Ascending aorta (tissue), 2 donors: ENCODE measurements at places on chromosomes 2 and 18. TPM values are rescaled to one million over a fixed set of nuclear protein-coding genes. Genes with fewer than 3 reads are reported as not detected.

DNA sequence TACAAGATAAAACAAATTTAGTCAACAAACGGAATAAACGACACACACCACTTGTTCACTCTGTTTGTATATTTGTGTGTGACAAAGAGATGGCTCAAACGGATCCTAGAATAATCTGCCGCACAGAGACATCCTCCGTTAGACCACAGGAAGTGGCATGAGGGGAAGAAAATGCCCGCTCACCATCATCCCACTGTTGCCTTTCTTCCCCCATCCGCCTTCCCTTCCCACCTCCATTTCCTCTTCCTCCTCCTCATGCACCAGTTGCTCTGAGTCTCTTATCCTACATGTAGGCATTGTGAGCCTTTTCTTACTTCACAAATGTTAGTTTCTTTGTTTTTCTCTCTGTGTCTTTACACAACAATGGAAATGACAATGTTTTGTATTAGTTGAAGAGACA, 228.5 kb upstream of the SMIM21 start:
- no peak for DNase-seq

- no peak for DNase-seq
These were observed 612.6 kb upstream of the CDH2 start for GRCh38 chr18:28789502-28789901.

GRCh38 chr2:190711069-190711468, 62.2 kb downstream of the NAB1 start:
- DNase-seq, result no peak

DNA sequence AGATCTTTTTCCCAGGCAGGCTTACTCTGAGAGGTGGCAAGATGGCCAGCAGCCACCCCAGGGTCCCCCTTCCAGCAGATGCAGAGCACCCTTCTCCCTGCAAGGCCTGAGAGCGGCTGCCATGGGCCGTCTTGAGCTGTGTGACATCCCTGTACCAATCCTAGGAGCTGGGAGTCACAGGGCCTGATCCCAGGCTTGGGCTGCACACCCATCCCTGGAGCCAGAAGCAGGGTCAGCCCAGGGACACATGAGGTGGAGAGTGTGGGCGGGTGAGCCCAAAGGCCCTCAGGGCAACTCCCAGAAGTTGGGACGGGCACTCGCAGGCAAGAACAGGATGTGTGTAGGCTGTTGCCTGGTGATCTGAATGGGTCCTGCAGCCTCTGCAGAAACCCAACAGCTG, 40.5 kb downstream of the CROCC2 start:
- no peak for DNase-seq

DNA sequence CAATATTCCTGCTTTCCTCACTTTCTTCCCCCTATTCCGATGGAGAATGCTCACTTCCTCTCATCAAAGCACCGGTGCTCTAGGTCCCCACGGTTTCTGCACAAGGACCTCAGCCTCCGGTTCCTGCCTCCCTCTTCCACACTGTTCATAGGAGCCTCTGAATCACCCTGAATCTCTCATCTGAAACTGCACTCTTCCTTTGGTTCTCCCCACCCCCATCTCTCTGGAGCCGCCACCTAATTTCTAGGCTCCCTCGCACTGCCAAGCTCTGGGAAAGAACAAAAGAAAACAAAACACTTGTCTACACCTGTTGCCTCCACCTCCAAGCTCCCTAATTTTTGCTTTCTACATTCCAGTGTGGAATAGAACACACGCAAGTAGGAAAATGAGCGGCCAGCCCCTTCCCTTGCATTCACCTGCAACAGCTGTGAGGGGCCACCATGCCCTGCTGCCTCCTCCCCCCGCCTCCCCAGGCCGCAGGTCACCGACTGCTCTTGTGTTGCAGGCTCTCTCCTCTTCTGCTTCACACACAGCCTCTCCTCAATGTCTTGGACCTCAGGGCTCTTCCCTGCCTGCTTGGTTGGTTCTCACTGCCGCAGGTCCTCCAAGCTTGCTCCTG, 9.6 kb downstream of the FBXO15 start:
- DNase-seq, result no peak

DNA sequence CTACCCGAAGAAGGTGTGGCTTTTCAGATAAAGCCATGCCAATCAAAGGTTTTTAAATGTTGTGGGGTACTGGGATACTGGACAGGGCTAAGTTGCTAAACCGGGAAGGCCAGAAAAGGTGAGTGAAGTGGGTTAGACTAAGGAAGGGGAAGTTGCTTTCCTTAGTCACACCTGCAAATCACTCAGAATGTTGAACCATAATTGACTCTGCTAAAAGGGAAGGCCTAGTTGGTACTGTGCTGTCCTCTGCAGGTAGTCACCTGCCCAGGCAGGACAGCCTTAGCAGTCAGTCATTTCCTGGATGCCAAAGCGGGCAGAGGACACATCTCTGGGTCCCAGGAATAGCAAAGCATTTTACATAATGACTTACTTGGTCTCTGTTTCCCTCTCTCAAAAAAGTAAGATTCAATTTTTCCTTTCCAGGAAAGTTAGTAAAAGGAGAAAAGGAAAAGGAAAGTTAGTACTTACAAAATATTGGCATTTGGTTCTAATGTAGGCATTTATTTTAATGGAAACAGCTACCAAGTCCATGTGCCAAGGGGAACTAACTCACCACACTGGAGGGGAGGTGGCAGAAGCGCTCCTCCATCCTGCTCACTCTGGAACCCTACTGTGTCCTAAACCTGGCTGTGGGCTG, 60.3 kb downstream of the RFTN2 start:
- no peak for DNase-seq

DNA sequence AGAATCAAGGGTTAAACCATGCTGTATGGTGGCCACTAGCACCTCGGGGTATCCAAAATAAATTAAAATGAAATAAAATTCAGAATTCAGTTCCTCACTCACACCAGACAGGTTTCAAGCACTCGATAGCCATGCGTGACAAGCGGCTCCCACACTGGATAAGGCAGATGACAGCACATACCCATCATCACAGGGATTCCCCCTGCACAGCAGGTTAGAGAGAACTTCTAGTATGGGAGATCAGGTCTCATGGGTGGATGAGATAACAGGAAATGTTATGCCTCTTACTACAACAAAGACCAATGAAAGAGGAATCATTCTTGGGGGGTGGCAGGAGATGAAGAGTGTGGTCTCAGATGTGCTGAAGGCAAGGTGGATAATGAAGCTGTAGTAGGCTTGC, 121.9 kb upstream of the ACAA2 start:
- no peak for DNase-seq

DNA sequence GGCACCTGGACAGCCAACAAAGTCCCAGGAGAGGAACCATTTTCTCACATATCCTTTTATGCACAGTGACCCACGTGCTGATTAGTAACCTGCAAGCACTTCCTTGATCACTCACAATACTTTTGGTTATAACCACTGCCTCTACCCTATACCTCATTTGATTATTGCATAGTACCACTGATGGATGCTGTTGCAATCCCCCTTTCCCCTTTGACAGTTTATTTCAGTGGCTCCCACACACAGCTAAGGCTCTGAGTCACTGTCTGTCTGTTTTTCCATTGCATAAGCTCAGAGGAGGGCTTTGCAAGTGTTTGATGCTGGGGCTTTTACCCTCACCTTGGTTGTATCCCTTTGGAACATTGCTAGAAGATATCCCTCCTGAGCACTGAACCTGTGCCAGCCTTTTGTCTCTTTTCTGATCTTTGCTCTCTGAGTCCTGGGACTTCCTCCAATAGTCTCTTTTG, 101.7 kb upstream of the RBBP8 start:
- DNase-seq, result no peak

DNA sequence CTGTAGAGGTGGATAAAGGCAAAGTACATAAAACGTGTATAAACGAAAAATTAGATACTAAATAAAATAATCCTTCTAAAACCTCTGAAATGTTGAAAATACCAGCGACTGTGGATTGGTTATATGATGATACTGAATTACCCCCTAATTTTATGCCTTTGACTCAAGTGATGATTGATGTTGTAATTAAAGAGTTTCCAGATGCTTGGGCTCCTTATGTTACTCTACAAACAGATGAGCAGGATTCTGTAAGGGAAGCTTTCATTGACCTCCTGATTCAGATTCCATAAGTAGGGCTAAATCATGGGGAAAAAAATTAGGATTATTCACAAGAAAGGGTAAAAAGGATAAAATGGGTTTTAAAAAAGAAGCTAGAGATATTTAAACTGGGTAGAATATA, 418.2 kb upstream of the SLC39A10 start:
- no peak for DNase-seq

DNA sequence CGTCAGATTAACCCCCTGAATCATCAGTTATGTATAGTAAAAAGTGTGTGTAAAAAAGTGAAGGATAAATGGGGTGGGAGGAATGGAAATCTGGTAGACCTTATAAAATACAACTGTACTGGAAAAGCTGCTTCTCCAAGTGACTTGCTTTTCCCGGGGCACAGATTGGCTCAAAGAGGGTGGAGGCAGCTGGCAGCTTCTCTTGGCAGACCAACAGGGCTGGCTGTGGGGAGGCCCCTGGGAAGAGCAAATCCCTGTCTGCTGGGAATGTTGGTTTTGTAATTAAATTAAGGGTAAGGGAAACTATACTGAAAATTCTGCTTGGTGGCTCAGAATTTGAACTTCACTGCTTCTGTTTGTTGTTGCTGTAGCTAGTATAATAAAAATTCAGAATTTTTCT, 154.2 kb upstream of the DLX2 start:
- DNase-seq, result no peak

DNA sequence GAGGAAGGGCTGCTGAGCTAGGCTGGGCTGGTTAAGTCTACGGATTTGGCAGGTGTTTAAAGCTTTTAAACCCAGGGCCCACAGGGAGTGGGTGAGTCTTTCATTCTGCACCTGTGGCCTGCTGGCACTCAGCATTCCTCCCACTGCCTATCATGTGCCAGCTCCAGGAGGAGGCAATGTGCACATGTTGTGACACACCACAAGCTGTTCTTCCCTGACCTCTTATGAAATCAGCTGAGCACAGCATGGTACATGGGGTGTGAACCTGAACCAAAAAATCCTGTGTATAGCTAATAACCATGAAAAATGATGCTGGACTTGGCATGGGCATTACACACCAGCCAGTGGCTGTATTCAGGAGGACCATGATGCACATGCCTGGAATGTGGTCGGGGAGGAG, 297.9 kb upstream of the MMADHC start:
- no peak for DNase-seq

DNA sequence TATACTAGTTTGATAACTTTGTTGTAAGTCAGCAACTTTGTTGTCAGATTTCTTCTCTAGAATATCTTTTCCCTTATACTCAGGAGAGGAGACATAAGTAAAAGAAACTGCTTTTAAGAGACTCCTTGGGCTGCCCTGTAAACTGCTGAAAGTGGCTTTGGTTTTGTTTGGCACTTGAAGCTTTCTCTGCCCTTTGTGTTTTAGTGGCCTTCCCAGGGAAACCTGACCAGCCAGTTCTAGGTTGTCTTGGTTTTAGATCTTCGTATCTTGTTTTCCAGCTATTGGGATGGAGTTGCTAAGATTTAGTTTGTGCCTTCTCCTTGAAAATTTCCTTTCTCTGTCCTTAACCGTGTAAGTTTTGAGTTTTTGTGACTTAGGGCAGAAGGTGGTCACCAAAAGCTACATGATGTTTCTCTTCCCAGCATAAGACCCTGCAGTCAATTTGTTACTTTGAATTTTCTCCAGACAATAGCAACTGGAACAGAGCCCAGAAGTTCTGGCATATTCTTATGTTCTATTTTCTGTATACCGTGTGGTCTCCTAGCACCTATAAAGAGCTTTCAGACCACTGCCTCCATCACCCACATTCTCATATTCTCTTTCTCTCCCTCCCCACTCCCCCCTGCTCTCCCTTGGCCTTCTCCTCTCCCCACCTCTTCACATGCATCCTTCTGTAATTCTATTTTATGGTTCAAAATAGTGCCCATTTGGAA, 81.1 kb downstream of the BOLA3 start:
- no peak for DNase-seq

DNA sequence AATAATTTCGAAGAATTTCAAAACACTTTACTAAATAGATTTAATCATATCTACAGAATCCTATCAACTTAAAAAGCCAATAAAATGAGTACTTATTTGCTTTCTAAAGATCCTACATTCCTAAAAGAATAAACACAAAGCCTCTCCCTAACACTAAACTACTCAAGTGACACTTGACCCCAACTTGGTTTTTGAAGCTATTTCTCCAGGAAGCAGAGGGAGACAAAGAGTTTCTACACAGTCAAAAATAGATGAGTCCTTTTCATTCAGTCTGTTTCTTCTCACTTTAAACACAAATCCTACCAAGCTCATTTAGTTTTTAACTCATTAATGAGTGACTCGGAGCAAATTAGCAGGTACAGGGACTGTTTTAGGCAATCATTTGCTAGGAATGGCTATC, 2.1 kb downstream of the ATL2 start:
- DNase-seq, result no peak

- no peak for DNase-seq
These were observed 65.3 kb upstream of the SMIM21 start for GRCh38 chr18:75492852-75493251.

GRCh38 chr2:6556755-6557154, 309.0 kb downstream of the CMPK2 start:
- DNase-seq, result no peak

- no peak for DNase-seq
These were observed 188.3 kb downstream of the TWIST2 start for GRCh38 chr2:239035997-239036731.

DNA sequence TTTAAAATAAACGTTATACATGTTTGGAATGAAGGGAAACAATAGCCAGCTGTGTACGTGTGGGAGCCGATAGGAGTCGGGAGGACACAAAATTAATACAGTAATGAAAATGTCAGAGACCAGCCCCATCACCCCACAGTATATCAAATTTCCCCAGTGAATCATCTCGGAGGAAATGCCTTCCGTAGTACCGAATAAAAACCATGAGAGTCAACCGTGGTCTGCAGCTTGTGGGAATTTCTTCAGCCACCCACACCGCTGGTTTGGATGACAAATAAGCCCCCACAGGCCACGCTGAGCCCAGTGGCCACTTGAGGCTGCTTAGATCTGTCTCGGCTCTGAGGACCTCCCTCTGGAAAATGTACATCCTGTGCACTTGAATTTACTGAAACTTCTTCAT, 133.7 kb downstream of the COL6A3 start:
- DNase-seq, result no peak

GRCh38 chr2:24886691-24887304, 33.2 kb downstream of the ADCY3 start:
- no peak for DNase-seq

GRCh38 chr2:30249354-30249753, 18.0 kb downstream of the LBH start:
- DNase-seq, result no peak

DNA sequence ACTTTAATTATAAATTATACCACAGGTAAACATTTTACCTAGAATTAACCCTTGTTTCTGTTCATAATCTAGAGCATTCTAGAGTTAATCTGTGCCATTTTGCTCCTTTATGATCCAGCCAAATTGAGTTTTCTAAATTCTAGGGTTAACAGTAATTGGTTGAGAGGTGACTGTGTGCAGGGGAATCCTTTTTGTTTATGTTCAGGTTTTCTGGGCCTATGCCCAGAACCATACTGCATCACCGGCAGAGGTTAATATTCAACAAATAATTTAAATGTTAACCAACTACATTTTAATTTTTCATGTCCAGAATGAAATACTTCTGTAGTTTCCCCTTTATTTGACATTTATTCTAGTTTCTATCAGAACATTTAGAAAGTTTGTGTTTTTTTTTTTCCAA, 32.3 kb downstream of the CARF start:
- no peak for DNase-seq

The DNAH6 gene
- total RNA-seq, result not detected

The SIX3 gene
- not detected for total RNA-seq

The DSG4 gene
- total RNA-seq, result not detected

The STAT1 gene
- total RNA-seq, result 13.0 TPM

The ABHD1 gene
- total RNA-seq, result not detected

The TMEM169 gene
- 7.3 TPM for total RNA-seq

The LYPD1 gene
- not detected for total RNA-seq

The SEH1L gene
- 16.3 TPM for total RNA-seq

The DNAJC5G gene
- not detected for total RNA-seq

The CLEC4F gene
- not detected for total RNA-seq
